NCI-H2081 (cell line): ENCODE measurements at places on chromosomes 7 and 10.

GRCh38 chr7:87831097-87831496 lies 45.1 kb downstream of the SLC25A40 start:
- no peak for DNase-seq

DNA sequence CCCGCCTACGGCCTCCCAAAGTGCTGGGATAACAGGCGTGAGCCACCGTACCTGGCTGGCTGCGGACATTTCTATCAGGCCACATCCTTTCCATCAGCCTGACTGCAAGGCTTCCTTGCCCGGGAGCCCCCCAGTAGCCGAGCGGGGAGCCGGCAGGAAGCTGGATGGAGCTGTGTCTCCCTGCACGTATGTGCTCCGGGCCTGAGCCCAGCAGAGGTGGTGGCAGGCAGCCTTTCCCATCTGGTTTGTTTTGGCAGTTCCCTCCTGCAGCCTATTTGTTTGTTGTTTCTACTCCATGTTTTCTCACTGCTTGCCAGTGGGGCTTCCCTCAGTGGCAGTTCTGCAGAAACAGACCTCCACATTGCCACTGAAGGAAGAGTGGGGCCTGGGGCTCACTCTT lies 5.4 kb downstream of the POP7 start:
- no peak for DNase-seq

- no peak for DNase-seq
Measured at GRCh38 chr7:47648275-47648925, 66.5 kb upstream of the TNS3 start.

DNA sequence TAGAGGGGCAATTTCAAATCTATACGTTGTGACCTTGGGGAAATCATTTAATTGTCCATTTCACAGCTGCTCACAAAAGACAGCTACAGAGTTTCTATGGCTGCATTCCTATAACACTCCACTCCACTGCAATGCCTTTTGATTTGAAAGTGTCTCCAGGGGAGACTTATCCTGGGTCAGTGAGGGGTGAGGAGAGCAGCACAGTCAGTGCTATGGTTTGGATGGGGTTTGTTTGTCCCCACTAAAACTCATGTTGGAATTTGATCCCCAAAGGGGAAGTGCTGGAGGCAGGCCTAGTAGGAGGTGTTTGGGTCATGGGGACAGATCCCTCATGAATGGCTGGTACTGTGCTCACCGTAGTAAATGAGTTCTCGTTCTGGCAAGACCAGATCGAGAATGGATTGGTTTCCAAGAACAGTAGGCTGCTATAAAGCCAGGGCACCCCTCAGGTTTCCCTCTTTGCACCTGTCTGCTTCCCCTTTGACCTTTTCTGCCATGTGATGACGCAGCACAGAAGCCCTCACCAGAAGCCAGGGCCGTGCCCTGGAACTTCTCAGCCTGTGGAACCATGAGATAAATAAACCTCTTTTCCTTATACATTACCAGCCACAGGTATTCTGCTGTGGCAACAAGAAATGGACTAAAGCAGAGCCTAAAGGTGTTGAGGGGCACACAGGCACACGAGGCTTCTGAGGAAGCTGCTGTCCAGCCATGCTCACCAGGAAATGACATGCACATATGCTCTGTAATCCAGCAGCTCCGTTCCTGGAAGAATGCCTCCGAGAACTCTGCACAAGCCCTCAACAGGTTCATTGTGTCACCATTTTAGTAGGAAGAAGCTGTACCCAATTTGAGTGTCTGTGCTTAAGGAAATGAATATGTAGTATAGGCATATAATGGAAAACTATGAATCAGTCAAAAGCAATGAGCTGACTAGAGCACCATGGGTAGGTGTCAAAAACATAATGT lies 5.0 kb upstream of the PAPOLB start:
- no peak for DNase-seq

DNA sequence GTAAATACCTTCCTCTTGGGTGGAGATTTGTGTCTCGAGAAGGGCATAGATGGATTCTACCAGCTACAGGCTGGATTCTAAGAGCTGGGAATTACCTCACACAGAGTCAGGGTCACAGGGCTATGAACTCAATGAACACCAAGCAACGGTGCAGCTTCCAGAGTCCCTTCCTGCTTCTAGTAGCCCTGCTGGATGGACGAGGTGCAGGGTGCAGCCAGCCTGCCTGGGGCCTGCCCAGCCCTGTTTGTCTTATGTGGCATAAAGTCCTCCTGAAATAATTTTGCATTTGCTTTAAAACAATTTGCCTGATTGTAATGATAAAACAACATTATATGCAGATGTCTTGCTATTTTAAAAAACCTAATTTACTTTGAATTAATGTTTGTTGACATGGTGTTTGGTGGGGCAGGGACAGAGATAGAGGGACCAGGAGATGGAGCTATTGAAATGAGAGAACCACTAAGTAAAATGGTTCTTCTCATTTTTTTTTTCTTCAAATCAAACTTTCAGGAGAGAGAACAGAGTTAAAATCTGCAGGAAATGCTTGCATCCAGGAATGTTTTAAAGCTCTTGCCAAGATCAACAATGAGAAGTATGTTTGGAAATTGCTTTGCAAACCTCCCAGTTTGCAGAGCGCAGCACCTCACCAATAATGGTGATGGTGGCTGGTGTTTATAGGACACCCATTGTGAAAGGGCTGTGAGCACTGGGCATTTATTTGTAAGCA lies 305.4 kb upstream of the PODXL start:
- DNase-seq, result no peak

GRCh38 chr7:90625562-90625961 lies 29.4 kb downstream of the CDK14 start:
- DNase-seq, result no peak

- DNase-seq, result no peak
Measured at GRCh38 chr7:95018021-95018420, 110.6 kb downstream of the PPP1R9A start.

DNA sequence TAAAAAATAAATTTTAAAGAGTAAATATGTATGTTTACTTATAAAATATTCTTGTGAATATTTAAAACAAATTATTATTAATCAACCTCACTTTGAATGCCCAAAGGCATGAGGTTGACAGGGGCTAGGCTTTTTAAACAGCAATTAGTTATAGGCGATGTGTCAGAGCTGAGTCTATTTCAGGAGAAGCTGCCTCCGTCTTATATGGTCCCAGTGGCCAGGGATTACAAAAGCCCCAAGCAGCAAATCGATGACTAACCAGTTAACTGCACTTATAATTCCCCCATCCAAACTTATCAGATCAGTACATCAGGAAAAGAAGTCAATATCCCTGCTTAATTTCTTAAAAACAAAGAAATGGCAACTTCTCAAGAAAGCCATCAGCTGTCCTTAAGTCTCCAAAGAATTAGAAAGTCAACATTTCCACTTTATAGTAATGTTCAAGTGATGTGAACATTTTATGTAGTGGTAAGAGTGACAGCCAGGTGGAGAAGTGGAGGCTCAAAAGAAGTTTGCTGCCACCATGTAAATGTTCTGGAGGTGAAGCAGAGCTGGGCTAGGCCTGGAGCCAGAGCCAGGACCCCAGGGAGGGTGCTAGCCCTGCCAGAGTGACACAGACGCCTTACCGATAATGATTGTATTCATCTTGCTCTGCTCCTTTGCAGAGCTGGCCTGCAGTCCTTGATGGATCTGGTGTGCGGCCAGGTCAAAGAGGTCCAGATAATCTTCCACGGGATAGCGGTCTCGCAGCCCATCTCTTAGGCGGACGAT lies 51.5 kb downstream of the CHST15 start:
- no peak for DNase-seq

GRCh38 chr7:48052748-48053147 lies 17.4 kb downstream of the C7orf57 start:
- DNase-seq, result no peak

DNA sequence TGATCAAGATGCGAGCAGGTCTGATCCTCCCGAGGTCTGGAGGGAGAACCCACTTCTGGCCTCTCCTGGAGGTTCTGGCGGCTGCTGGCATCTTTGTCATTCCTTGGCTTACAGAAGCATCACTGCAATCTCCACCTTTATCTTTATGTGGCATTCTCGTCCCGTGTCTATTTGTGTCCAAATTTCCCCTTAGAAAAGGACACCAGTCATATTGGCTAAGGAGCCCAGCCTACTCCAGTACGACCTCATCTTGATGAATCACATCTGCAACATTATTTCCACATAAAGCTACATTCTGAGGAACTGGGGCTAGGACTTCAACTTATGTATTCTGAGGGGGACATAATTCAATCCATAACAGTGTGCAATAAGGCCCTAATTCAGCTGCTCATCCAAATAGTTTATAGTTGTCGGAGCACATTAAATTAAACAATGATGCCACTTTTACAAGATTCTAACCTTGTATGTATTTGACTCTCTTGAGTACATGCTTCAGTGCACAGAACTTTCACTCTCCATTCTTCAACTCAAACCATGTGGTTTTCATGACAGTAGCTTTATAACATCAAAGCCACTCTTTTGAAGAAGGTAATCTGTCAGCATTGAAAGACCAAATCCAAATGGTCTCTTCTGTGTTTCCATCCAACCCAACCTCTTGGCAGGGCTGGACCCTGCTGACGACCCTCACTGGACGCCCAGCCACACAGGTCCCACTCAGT lies 86.2 kb upstream of the DDC start:
- DNase-seq, result no peak

- DNase-seq, result peak; percentile 19
Measured at GRCh38 chr10:58264780-58265179, 2.9 kb downstream of the IPMK start.

DNA sequence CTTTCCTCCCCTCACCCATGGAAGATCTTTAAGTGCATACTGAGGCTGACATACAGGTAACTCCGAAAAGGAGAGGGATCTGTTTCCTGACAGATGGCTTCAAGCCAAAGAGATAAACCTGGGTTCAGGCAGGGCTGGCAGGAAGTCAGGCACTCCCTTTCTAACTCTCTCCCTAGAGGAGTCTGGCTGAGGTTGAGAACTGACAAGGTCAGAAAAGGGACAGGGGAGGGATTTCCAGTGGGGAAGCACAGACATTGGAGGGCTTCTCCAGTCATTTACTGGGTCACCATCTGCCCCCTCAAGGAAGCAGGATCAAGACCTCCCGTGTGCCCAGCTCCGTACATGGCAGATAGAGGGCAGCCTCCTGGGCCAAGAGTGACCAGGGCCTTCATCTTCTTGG lies 31.6 kb downstream of the TLX1 start:
- no peak for DNase-seq

- DNase-seq, result no peak
Measured at GRCh38 chr10:109914966-109915365, 8.3 kb downstream of the XPNPEP1 start.

- DNase-seq, result no peak
Measured at GRCh38 chr7:4638781-4639575, 43.1 kb upstream of the FOXK1 start.

- no peak for DNase-seq
Measured at GRCh38 chr7:2884161-2884560, 40.1 kb upstream of the GNA12 start.

GRCh38 chr7:100426516-100426915 lies 2.0 kb downstream of the ZCWPW1 start:
- DNase-seq, result no peak

GRCh38 chr7:151851145-151851751 lies 25.7 kb downstream of the PRKAG2 start:
- no peak for DNase-seq

GRCh38 chr7:130748531-130749389 lies 14.8 kb upstream of the KLF14 start:
- no peak for DNase-seq

GRCh38 chr10:99630433-99630832 lies 10.2 kb upstream of the SLC25A28 start:
- no peak for DNase-seq

- DNase-seq, result no peak
Measured at GRCh38 chr7:149794661-149795060, 21.3 kb upstream of the ZNF467 start.

- DNase-seq, result no peak
Measured at GRCh38 chr10:124898471-124898870, 43.5 kb upstream of the ZRANB1 start.

GRCh38 chr7:12601302-12601869 lies 30.9 kb downstream of the SCIN start:
- peak; percentile 16 for DNase-seq

GRCh38 chr7:11343818-11344413 lies 370.2 kb downstream of the PHF14 start:
- DNase-seq, result peak; percentile 15

DNA sequence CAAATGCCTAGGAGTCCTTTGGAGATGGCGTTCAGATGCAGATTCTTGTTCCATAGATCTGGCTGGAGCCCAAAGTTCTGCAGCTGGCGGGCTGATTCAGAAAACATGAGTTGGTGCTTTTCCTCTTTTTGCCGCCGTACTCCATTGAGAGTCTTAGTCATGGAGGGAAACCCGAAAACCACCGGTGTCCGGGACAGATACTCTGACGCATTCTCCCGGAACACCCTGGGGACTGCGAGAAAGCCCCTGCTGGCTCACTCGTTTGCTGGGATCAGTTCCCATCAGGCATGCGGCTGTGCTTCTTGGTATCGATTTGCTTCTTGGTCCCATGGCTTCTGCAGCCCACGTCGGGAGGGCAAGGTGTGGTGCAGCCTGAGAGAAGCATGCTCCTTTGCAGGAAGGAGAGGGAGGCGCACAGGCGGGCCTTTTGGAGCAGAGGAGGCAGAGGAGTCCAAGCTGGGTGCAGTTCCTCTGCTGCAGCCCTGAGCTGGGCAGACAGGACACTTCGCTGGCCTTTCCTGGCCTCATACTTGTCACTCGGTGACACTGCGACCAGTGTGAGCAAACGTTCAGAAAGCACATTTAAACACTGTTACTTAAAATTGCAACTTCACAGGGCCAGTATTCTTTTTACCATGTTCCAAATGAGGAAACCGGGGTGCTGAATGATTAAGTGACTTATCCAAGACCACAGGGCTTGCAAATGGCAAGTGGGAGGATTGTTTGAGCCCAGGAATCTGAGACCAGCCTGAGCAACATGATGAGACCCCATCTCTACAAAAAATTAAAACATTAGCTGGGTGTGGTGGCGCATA lies 30.6 kb upstream of the PFKFB3 start:
- DNase-seq, result no peak

DNA sequence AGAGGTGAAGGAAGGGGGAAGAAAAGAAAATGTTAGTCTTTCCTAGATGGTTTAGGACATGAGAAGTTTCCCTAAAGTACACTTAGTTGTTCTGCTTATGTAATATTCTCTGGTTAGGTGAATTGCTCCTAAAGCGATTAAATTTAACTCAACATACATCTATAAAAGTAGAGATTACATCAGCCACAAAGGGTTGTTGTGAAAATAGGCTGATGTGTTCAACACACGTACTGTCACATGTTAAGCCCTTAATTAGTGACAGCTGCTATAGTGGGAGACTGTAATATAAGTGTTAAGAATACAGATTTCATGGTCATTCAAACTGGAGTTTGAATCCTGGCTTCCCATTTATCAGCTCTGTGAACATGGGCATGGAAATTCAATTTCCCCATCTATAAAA lies 12.8 kb downstream of the HECTD2 start:
- no peak for DNase-seq
